ENCODE measurements at places on chromosomes 1 and 21.

GRCh38 chr1:26078286-26079177, 11.1 kb upstream of the TRIM63 start:
- no peak for DNase-seq

GRCh38 chr1:52423055-52423454, 18.7 kb downstream of the PRPF38A start:
- no peak for DNase-seq

DNA sequence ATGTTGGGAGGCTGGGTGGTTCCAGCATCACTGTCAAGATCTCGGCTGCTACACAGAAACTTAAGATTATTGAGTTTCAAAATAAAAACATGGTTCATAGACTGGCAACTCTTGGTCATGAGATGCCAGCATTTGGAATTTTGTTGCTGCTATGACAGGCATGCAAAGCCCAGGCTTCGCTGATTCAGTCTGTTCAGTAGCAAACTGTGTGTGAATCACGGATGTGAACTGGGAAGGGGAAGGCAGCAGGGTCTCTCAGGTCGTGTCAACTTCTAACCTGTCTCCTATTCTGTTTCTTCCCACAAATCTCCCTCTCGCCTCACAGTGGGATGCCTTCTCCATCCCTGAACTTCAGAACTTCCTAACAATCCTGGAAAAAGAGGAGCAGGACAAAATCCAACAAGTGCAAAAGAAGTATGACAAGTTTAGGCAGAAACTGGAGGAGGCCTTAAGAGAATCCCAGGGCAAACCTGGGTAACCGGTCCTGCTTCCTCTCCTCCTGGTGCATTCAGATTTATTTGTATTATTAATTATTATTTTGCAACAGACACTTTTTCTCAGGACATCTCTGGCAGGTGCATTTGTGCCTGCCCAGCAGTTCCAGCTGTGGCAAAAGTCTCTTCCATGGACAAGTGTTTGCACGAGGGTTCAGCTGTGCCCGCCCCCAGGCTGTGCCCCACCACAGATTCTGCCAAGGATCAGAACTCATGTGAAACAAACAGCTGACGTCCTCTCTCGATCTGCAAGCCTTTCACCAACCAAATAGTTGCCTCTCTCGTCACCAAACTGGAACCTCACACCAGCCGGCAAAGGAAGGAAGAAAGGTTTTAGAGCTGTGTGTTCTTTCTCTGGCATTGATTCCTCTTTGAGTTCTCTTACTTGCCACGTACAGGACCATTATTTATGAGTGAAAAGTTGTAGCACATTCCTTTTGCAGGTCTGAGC, 25.5 kb downstream of the EIF2D start:
- no peak for DNase-seq

DNA sequence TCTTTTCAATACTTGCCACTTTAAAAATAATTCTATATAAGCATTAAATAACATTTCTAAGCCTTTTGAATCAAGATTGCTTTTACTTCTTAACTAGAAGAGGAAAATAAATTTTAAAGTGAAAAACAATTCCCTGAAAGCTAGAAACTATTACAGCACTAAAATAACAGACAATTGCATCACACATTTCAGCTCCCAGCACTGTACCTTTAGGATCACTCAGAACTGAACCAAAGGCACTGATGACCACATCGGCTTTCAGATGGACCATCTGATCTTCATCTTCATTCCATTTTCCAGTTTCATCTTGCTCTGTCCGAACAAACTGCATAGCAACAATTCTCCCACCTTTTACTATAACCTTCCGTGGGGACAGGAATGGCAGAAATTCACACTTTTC, 347.3 kb downstream of the DPYD start:
- no peak for DNase-seq

DNA sequence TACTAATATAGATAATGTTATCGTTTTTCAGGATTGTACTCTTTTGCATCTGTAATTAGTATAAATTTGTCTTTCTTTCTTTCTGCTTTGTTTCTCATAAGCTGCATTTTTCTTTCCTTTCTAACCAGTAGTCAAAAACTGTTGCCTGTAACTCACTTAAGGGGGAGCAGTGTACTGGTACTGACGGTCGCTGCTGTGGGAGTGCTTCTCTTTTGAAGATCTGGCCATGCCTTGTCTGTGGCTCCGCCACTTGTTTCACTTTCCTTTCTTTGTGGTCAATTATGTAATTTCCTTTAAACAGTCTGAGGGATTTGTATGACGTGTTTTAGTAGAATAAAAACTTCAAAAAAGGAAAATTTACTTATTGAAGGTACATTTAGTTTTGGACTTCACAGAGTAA, 37.0 kb downstream of the MIA3 start:
- no peak for DNase-seq

DNA sequence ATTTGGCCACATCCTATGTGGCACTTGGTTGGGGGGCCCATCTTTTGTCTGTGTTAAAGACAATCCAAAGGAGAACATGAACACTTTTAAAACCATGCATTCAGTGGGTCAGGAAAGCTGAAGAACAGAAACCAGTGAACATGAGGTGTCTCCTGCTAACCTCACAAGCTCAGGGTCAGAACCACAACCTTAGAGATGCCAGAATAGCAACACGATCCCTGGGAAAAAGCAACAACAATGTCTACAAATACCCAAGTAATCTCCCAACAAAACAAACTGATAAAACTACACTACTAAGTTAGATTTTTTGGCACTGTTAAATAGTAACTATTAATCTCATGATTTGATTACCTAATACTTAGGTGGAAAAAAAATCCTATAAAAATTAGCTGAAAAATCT, 34.1 kb upstream of the GNG4 start:
- DNase-seq = no peak

GRCh38 chr1:181918880-181919525, 142.5 kb downstream of the ZNF648 start:
- DNase-seq = peak; percentile 6

- DNase-seq = no peak
Measured at GRCh38 chr1:59692591-59692990, 122.2 kb upstream of the HOOK1 start.

DNA sequence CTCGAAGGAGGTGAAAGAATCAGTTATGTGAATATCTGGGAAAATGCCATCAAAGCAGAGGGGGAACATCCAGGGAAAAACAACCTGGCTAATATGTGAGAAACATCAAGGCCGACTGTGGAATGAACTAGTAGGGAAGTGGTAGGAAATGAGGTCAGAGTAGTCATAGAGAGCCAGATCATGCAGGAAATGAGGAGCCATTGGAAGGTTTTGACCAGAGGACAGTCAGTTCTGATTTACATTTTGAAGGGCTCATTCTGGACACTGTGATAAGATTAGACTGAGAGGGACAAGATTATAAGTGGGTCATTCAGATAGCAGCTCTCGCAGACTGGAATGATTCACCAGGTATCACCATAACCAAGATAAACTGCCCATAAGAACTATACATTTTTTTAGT, 63.7 kb downstream of the SYT14 start:
- no peak for DNase-seq

- DNase-seq = peak; percentile 78
Measured at GRCh38 chr1:201739492-201740085, 89.4 kb upstream of the IPO9 start.

DNA sequence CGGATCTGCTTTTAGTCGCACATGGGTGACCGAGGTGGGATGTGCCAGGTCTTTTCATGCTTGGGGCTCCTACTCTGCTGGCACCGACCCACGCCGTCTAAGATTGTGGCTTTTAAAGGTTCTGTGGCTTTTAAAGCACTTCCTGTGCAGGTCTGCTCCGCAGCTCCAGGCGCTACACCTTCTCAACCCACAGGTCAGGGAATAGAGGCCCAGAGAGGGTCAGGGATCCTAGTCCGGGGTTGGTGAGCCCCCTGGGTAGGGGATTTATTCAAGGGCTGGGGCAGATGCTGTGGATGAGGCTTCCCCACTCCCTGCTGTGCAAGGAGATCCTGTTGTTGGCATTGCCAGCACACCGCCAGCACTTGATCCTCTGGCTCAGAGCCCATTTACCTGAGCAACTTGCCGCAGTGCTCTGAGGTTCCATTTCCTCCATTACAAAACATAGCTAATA, 212.8 kb upstream of the RAB4A start:
- no peak for DNase-seq

- no peak for DNase-seq
Measured at GRCh38 chr1:234597894-234598293, 12.1 kb downstream of the IRF2BP2 start.

- no peak for DNase-seq
Measured at GRCh38 chr1:91600431-91601337, 100.0 kb downstream of the CDC7 start.

GRCh38 chr1:97245682-97246081, 524.1 kb downstream of the PTBP2 start:
- DNase-seq = no peak

DNA sequence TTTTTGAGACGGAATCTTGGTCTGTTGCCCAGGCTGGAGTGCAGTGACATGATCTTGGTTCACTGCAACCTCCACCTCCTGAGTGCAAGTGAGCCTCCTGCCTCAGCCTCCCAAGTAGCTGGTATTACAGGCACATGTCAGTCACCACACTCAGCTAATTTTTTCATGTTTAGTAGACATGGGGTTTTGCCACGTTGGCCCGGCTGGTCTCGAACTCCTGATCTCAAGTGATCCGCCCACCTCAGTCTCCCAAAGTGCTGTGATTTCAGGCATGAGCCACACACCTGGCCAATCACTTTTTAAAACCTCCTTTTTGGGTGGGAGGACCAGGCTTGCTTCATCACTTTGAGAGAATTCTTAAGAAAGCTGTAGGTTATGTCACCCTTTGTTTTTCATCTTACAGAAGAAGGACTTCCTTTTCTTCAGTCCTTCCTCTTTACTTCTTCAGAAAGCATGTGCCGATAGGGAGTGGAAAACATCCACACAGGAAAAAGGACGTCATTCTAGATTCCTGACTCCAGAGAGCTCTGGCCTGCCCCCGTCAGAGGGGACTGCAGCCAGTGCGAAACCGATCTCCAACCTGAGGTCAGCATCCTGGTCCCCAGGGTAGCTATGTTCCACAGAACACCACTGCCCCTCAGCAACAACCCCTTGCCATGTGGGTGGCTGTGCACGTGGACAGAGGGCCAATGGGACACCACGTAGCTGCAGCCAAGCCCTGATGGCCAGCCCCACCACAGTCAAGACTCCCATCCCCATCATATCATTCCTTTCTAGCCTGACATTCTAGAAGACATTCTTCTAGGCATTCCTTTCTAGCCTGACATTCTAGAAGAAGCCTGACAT, 21.9 kb downstream of the NCF2 start:
- DNase-seq = no peak

DNA sequence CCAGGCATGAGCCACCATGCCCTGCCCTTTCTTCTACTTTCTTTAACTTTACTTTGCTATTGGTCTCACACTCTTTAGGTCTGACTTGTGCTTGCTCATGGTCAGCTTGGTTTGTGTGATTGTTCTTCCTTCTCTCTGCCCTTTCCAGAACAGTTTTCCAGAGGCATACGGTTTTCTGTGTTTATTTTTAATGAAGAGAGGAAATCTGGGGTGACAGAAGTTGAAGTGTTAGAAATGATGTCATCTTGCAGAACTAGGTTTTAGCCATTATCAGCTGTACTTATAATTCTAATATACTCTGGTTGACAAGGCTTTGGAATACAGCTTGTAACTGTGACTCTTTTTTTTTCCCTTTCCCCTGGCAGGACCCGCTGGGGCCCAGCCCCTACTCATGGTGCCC, 14.4 kb downstream of the AGO3 start:
- DNase-seq = no peak

- no peak for DNase-seq
Measured at GRCh38 chr1:4044967-4045366, 144.9 kb upstream of the C1orf174 start.

GRCh38 chr1:35186239-35186638, 6.7 kb downstream of the SFPQ start:
- DNase-seq = no peak

All from ELF-1 (cell line).